Urinary bladder (tissue), 4 donors: ENCODE measurements at places on chromosomes 5 and 9. TPM values are rescaled to one million over a fixed set of nuclear protein-coding genes. Genes with fewer than 3 reads are reported as not detected.

Gene BTNL3
- total RNA-seq, result not detected

Gene CPLANE1
- 89.6 TPM for total RNA-seq

Gene ESM1
- 1.8 TPM for total RNA-seq

Gene PAEP
- total RNA-seq, result not detected

Gene IL9
- not detected for total RNA-seq

Gene HMMR
- 29.0 TPM for total RNA-seq

Gene GFRA3
- total RNA-seq, result 2.4 TPM

Gene CCDC192
- not detected for total RNA-seq

Gene C9orf153
- total RNA-seq, result 3.0 TPM

Gene ENHO
- total RNA-seq, result 0.26 TPM

Gene ADRB2
- total RNA-seq, result 3.0 TPM

Gene BAG1
- total RNA-seq, result 46.8 TPM

Gene WNT8A
- not detected for total RNA-seq

Gene TEX48
- not detected for total RNA-seq
